ENCODE measurements at places on chromosomes 13 and 19. TPM values are rescaled to one million over a fixed set of nuclear protein-coding genes. Genes with fewer than 3 reads are reported as not detected.

RNF17 gene
- total RNA-seq = not detected

DNA sequence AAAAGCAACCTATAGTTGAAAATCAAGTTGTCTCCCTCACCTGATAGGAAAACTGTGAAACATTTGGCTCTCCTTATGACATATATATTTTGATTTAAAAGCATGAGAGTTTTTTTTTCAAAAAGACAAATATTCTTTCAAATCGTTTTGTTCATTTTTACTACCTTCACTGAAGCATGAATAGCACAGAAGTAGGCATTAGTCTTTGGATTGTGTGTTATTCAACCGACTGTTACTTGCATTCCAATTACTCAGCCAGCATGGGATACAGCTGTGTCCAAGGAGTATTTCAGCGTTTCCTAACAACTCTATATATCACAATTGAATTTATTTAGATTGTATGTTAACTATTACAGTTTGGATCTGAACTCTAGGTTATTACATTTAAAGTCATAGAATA lies 135.2 kb downstream of the PCDH9 start:
- no peak for DNase-seq

IFNL1 gene
- not detected for total RNA-seq

RFPL4A gene
- 0.46 TPM for total RNA-seq

GRCh38 chr19:28501976-28502375 lies 711.0 kb downstream of the UQCRFS1 start:
- DNase-seq = no peak

Measured in cardiac septum (tissue), 1 donor.